ENCODE measurements at places on chromosomes 5 and 9. TPM values are rescaled to one million over a fixed set of nuclear protein-coding genes. Genes with fewer than 3 reads are reported as not detected.

DNA sequence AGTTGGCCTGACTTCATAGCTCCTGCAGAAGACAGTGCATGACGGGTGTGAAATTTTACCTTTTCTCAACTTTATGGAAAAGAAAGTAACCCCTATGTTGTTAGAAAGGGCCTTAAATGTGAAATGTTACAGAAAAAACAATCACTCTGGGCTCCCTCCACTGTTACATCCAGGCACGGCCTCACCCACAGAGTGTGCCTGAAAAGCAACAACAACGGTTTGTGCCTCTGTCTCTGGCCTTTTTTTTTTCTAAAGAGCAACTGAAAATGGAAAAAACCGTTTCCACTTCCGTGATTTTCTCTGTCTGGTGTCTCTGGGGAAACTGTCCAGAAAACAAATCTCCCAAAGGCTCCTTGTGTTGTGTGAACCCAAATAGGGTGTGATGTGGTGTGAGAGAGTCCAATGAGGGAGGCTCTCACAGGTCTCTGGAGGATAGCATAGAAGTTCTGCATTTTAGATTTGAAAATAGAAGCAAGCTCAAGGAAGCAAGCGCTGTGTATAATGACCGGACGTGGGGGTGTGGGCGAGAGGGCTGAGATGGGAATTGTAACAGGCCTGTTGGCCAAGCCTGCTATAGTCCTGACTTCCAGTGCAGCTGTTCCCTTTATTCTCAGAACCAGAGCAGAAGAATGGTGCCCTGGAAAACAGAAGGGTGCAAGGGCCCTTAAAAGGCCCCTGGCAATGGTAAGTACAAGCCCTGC lies 221.8 kb upstream of the TUT7 start:
- DNase-seq: peak; percentile 36

DNA sequence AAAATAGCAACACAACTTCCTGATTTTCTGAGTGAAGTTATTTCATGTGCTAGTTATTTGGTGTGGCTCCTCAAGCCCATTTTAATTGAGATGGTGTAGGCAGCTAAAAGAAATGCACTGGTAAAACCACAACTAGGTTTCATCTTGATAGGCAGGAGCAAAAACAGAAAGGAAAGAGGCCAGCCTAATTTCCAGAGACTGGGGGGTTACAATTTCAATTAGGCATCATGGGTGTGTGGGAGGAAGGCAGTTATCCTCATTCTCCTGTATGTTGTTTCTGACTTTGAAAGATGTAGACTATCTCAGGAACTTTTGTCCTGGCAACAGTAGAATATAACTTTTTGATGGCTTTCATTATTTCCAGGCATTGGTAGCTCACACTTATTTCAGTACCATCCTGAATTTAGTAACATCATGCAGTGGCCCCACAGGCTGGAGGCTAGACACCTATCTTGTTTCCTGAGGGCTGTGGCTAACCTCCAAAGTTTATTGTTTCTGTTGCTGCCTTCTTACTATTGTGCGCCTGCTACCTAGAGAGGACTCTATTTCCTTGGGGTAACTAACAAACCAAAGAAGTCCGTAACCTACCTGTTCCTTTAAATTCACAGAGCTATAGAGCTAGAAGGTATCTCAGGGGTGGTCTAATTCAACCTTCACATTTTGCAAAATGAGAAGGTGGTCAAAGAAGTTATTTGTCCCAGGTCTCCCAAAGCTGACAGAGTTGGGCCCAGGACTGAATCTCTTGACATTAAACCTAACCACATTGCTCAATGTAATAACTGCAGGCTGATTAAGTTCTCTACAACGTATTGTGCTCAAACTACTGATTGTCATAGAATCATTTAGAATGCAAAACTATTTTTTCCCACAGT lies 42.4 kb downstream of the FYB1 start:
- no peak for DNase-seq

- peak; percentile 26 for DNase-seq
Observed at GRCh38 chr5:137836997-137837396, 30.7 kb upstream of the MYOT start.

Gene SAXO1
- 0.10 TPM for total RNA-seq

GRCh38 chr5:53019320-53019719 lies 30.2 kb downstream of the ITGA2 start:
- no peak for DNase-seq

- no peak for DNase-seq
Observed at GRCh38 chr9:5939530-5939929, 48.8 kb downstream of the MLANA start.

GRCh38 chr9:98501819-98502218 lies 206.9 kb downstream of the GABBR2 start:
- no peak for DNase-seq

Gene FGF1
- total RNA-seq: 2.4 TPM

GRCh38 chr9:76161541-76161940 lies 232.7 kb downstream of the RFK start:
- peak; percentile 97 for DNase-seq

Gene UGT3A2
- total RNA-seq: 21.4 TPM

Gene C5orf63
- 3.6 TPM for total RNA-seq

GRCh38 chr9:128333451-128333869 lies 6.9 kb upstream of the SLC27A4 start:
- DNase-seq: no peak

- no peak for DNase-seq
Observed at GRCh38 chr5:132093271-132093670, 19.7 kb downstream of the CSF2 start.

GRCh38 chr5:56212130-56212879 lies 20.8 kb downstream of the ANKRD55 start:
- no peak for DNase-seq
